ENCODE measurements at places on chromosomes 1 and 21.

GRCh38 chr1:100360790-100361510 is 8.6 kb downstream of the CDC14A start:
- no peak for DNase-seq

DNA sequence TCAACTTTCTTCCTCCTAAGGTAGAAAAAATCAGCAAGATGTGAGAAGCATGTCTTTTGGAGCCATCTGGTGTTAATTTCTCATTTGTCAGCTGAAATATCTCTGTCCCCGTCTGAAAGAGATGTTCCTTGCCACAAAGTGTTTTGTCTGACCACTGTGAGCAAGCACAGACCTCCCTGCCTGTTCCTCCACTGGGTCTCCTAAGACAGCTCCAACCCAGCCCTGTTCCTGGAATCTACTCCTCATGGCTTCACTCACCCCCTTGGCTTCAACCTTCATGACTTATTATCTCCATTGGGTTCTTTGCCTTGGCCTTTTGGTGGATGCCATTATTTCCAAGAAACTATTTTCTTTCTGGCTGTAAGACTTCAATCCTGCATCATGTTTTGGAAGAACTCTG is 65.7 kb upstream of the CACHD1 start:
- DNase-seq: no peak

GRCh38 chr1:219446288-219446687 is 166.6 kb downstream of the ZC3H11B start:
- no peak for DNase-seq

DNA sequence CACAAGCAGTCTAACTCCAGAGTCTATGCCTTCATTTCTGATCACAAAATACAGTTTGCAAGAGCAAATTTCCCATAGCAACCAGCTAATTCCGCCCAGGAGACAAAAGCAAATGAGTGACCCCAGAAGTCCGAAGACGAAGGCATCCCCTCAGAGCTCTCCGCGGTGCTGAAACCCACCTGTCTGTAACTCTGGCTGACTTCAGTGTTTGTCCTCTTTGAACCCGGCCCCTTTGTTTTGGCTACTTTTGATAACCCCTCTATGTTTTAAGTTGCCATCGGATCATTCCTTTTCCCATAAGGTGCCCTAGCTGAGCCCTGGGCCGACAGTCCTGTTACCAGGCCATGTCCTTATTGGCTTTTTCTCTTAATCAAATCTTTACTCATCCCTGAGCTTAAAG is 515.8 kb downstream of the PTPRU start:
- DNase-seq: no peak

DNA sequence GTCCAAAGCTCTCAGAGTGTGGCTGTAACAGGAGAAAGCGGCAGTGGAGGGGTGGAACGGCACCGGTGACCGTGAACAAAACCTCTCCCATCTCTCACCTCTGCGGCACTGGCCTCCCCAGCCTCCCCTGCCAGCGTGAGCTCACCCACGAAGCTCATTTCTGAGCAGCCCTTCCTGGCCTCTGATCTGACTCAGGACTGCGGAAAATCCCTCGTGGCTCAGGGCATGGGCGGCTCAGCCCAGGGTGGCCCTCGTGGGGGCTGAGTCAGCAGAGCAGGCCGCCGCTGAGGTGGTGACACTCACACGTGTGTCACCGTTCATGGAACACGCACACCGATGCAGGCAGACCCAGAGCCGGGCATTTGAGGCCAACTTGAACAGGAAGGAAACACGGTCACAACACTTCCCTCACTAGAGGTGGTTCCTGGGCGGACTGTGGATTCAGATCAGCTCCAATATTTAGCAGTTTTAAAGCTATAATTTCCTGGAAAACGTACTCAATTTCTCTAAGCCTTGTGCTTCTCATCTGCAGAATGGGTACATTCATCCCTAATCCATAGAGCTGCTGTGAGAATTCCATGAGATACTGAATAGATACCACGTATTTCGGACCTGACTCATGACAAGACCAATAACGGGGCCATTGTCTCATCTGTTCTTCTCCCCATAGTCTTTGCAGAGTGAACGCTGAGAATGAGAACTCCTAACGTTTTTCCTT is 115.0 kb upstream of the TMPRSS2 start:
- DNase-seq: no peak

DNA sequence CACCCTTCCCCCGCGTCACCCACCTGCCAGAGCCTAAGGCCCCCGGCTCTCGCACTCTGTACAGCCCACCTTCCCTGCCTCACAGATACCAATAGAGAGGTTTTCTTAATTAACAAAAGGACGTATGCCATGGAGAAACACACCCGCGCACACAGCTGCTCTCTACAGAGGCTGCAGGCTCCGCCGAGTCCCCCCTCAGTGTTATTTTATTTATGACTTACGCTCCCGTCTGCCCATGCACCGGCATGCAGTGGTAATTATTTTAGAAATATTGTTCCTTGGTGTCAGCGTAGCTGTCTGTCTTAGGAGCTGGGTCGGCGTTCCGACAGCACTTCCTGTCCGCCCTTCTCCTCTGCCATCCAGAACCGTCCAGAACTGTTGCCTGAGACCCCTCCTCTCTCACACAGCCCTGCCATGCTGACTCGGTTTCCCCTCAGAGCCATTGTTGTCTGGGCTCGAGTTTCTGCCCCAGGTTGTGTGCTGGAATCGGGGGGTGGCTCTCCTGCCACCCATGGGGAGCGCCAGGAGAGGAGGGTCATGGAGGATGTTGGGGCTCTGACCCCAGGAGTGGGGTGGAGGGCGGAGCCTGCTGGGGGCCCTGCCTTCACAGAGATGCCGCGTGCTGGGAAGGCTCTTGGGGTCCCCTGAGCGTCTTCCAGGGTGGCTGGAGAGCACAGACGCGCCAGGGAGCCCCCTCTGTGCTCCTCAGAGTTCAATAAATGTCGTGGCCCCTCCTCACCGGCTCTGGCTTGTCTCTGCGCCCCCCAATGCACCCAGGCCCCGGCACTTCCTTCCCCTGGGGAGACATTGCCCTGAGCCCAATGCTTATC is 39.6 kb upstream of the COL6A1 start:
- DNase-seq: no peak

DNA sequence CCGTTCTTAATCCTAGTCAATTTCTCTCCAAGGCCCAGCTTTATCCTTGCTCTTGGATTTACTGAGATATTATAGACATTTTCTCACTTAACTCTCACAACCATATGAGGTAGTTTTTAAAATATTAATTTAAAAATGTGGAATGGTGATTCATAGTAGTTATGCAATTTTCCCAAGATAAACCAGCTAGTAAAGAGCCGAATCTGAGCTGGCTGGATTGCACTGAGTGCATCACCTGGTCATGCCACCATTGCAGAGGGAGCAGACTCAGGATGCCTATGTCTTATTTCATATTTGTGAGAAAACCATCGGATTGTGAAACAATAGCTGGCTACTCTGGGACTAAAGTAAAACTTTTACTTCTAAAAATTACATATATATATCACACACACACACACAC is 494.0 kb downstream of the KCNT2 start:
- no peak for DNase-seq

DNA sequence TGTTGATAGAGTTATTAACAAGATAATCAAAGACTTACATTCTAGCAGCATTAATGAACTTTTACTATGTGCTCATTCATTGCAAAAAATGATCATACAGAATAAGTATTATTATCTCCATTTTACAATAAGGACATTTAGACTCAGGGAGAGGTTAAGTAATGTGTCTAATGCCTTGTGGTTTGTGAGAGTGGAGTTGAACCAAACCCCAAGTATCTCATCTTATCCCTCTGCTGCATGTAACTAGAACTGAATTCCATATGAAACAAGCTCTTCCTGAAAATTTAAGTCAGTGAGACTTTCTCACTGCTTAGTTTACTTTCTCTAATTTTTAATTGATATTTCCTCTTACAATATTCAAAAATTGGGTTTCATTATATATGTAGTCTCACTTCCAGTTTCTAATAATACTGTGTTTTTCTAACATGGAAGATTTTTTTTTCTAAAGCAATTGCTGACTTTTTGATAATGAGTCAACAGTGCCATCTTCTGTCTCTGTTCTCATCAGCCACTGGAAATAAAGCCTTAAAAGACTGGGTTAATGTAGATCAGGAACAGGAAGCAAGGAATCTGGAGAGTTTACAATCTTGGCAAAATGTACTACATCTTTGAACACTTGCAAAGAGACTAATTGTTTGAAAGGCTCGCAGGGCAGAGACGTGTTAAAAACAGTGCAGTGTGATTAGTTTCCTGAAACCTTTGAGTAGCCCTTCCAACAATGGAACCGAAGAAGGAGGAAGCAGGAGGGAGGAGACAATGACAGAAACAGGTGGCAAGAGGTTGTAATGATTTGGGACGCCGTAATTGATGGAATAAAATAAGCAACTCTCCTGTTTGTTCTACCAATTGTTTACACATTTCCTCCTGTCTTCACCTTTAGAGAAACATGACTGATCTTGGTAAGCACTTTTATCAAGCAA is 567.6 kb downstream of the MRPL39 start:
- DNase-seq: no peak

- DNase-seq: no peak
These were observed 169 bp downstream of the UBAP2L start for GRCh38 chr1:154220970-154221277.

- DNase-seq: no peak
These were observed 158.4 kb upstream of the DPT start for GRCh38 chr1:168887381-168887780.

DNA sequence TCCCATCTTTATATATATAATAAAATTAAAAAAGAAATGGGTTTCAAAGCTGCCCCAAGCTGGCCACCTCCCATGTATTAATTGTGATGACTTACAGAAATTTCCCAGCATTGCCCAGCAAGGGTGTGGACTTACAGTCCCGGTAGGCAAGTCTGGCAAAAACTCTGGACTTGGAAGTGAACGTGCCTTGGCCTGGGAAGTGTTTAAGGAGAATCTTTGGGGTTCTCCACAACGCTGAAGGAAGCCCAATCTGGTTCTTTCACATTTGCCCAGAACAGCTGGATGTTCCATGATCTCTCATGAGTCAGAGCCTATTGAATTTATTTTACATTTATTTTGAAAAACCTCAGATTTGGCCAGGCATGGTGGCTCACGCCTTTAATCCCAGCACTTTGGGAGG is 98.4 kb upstream of the SLC45A1 start:
- no peak for DNase-seq

DNA sequence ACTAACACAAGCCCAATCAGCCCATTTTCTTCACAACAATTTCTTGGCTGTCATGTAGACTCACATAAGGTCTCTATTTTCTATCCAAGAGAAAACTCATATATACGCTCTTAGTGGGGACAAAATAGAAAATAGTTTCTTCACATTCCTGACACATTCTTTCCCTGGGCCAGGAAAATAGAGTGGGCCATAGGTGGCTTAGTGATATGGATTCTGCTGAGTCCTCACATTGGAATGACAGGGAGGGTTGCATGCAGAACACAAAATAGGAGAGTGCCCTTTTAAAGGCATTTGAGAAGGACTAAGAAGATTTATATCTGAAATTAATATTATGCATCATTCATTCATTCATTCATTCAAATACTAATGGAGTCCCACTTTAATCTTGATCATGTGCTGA is 207.7 kb downstream of the LYPLAL1 start:
- no peak for DNase-seq

- no peak for DNase-seq
These were observed 121.1 kb upstream of the DEPDC1 start for GRCh38 chr1:68617942-68618341.

DNA sequence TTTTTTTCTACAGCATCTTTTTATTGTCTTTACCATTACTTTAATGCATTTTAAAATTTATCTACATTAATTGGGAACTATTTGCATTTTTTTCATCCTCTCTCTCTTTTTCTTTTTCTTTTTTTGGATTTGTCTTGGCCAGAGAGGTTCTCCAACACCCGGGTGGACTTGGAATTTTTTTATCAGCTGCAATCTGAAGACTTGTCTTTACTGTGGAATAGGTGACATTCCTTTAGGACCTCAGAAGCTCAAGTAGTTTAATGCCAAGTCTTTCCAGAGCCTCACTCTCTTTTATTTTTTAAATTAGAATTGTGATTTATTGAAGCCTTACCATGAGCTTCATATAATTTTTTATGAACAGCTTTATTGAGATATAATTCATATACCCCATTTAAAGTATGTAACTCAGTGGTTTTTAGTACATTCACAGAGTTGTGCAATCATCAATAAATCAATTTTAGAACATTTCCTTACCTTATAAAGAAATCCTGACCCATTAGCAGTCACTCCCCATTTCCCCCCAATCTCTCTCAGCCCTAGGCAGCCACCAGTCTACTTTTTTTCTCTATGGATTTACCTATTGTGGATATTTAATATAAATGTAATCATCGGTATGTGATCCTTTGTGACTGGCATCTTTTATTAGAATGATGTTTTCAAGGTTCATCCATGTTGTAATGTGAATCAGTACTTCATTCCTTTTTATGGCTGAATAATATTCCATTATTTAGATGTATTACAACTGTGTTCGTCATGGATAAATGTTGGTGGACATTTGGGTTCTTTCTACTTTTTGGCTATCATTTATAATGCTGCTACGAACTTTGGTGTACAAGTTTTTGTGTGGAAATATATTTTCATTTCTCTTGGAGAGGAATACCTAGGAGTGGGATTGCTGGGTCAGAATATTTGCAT is 6.2 kb downstream of the TUFT1 start:
- DNase-seq: no peak

DNA sequence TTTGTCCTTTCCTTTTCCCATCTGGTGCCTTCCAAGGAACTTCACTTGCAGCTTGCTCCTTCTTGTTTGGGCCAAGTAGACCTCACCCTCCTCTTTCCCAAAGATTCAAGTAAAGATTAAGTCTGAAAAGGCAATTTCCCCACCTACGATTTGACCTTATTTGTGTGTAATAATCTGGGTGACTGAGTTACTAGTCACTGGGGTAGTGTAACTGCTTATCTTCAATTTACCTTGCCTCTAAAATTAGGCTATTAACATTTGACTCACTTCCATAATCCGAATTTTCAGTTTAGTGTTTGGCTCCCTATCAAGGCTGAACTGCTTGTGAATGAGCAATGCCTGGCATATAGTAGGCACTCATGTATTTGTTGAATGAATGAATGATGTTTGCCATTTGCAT is 59.6 kb downstream of the PLA2G4A start:
- DNase-seq: no peak

DNA sequence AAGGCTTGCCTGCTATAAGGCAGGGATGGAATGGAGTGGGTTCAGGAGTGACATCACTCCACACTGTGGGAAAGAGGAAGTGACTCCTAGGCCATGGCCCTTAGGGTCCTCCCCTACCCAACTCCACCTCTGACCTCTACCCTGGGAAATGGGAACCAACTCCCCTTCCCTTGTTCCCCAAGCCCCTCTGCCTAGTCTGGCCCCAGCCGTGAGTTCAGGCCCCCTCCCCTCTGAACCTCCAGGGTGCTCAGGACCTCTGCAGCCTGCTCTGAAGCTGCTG is 3.8 kb upstream of the GUCA2A start:
- no peak for DNase-seq

GRCh38 chr21:31299291-31300147 is 44.5 kb downstream of the TIAM1 start:
- DNase-seq: no peak

All from CD4-positive, alpha-beta T cell treated with Interleukin-6 at 100 ng/mL for 8 hours (primary cell).